ENCODE measurements at places on chromosomes 3 and 15. TPM values are rescaled to one million over a fixed set of nuclear protein-coding genes. Genes with fewer than 3 reads are reported as not detected.

Gene GUCA1C
- not detected for total RNA-seq

Gene GHSR
- not detected for total RNA-seq

Gene NIPA2
- 46.0 TPM for total RNA-seq

Gene TRAT1
- total RNA-seq, result not detected

Gene APEH
- total RNA-seq, result 92.1 TPM

Gene OR5H2
- total RNA-seq, result not detected

Gene CSTA
- not detected for total RNA-seq

Gene SLC28A1
- not detected for total RNA-seq

Gene EBLN2
- total RNA-seq, result 3.0 TPM

Gene FANCD2OS
- not detected for total RNA-seq

Gene SLC2A2
- not detected for total RNA-seq
